ENCODE measurements at places on chromosomes 13 and 19. TPM values are rescaled to one million over a fixed set of nuclear protein-coding genes. Genes with fewer than 3 reads are reported as not detected.

ZNF554 gene
- total RNA-seq = 5.6 TPM

ZNF780B gene
- 23.9 TPM for total RNA-seq

TNFSF9 gene
- total RNA-seq = not detected

OR7G3 gene
- total RNA-seq = not detected

KIR2DL3 gene
- not detected for total RNA-seq

PRSS57 gene
- total RNA-seq = not detected

PSG11 gene
- total RNA-seq = not detected

GJB6 gene
- not detected for total RNA-seq

ATP1A3 gene
- 242 TPM for total RNA-seq

SIGLEC12 gene
- not detected for total RNA-seq

GRCh38 chr13:50919277-50919676 is 9.7 kb downstream of the RNASEH2B start:
- DNase-seq = no peak

- no peak for DNase-seq
These were observed 257.5 kb downstream of the ITGBL1 start for GRCh38 chr13:101709952-101710351.

DNA sequence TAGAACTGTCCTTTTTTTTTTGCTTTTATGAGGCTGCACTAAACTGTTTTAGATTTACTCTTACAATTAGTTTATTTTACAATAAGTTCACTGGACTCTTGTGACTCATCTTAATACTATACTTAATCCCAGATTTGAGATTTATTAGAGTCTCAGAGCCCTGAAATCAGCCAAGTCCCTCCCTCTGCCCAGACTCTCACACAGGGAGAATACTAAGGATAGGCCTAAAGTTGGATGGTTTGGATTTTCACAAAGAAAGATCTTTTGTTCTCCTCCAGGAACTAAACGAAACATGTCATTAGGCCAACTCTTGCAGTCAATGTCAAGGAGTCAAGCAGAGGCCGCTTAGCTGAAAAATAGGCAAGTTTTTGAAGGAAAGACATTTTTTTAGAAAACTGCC is 42.7 kb upstream of the MIR17HG start:
- no peak for DNase-seq

GRCh38 chr19:11007962-11008532 is 47.2 kb downstream of the SMARCA4 start:
- no peak for DNase-seq

GRCh38 chr19:3266792-3267514 is 42.5 kb downstream of the CELF5 start:
- no peak for DNase-seq

DNA sequence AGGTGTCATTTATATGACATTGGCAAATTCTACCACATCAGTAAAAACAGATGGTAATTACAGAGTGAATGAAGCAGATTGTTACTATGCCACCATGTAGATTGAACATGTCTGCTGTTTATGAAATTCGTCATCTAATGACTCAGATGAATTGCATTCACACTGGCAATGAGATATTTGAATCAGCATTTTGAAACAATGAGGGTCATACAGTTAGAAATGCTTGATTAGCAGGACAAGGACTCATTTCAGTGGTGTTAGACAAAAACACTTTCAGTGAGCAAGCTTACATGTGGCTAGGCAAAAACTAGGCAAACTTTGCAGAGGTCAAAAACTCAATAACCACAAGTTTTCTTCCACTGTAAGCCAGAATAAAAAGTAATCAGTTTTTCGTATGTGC is 1165.0 kb downstream of the SLITRK1 start:
- no peak for DNase-seq

DNA sequence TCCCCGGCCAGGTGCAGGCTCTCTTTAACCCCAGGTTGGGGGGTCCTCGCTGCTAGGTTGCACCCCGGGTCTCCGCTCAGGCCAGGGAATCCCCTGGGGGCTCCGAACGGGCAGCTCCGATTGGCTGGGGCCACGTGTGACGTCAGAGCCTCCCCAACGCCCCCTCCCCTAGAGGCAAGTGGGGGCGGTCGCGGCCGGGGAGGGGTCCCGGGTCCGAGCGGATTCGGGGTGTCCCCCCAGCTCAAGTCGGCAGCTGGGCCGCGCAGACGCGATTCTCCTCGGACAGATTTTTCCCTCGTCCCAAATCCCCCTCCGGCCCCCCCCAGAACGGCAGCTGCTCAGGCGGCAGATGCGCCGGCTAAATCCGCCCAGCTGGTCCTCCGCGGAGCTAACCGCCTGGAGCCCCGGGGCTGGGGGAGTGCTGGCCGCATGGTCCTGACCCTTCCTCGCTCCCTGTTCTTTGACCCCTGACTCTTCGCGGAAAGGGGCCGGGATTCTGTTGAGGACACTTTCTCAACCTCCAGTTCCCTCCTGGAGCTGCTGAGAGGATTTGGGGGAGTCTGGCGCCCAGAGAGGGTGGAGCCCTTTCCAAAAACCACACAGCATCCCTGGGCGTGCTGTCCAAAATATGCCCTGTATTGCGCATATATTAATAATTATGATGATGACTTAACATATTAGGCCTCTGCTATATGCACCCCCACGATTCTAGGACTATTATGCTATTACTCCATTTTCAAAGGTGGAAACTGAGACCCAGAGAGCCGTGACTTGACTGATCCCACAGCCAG is 25.4 kb upstream of the SEMA6B start:
- no peak for DNase-seq

- DNase-seq = no peak
These were observed 199.3 kb downstream of the KCNRG start for GRCh38 chr13:50214514-50214913.

GRCh38 chr13:93882086-93882651 is 597.3 kb downstream of the DCT start:
- no peak for DNase-seq

DNA sequence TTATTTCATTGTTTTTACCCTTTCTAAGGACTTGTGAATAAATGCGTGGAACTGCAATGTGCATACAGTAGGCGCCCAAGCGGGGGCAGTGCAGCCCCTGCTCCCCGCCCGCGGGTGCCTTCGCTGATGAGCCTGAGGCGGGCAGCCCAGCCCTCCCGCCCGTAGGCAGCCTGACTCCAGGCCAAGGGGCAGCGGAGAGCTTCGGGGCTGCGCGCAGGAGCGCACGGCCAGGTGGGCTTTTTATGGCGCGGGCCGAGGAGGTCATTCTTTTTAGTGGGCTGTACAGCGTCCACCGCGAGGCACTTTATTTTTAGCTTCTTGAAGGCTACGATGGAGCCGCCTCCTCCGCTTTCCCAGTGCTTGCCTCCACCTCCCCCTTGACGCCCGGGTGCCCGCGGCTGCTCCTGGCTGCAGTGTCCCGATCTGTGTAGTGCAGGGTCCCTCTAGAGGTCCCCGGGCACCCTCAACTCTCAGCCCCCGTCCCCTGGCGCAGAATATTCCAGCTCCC is 60.5 kb downstream of the CCNE1 start:
- no peak for DNase-seq

- DNase-seq = no peak
These were observed 120.0 kb downstream of the CYSLTR2 start for GRCh38 chr13:48773531-48774275.

GRCh38 chr13:35500144-35500543 is 23.7 kb upstream of the MAB21L1 start:
- DNase-seq = no peak

- no peak for DNase-seq
These were observed 4.0 kb downstream of the COL4A1 start for GRCh38 chr13:110302997-110303396.

DNA sequence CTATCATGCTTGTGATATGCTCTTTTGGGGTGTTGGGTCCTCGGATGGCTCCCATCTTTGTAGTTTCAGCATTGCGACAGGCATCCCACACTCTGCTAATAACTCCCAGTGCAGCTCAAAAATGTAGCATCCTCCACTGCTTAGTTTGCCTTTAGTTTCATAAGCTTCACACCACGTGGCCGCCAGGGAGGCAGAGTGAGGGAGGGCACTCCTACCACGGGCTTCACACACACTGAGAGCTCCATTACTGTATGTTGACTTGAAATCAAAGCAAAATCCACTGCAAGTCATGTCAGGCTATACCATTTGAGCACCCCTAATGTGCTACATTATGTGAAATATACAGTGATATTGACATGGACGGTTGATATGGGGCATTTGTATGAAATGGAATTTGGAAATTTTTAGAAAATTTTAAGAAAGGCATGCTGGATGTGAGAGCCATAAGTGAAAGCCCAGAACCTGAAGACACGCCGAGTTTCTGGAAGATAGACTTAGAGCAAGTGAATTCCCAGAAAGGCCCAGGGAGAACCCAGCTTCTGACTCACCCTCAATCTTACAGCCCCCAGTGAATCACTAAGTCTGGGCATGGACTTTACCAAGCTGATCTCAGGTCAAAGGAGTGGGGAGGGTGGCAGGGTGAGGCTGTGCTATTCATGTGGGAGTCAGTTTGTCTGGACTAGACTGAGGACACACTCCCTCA is 94.1 kb downstream of the HSPH1 start:
- DNase-seq = no peak
